Osteoblast (primary cell): ENCODE measurements at places on chromosomes 1 and 21. TPM values are rescaled to one million over a fixed set of nuclear protein-coding genes. Genes with fewer than 3 reads are reported as not detected.

GRCh38 chr1:201946224-201946908, at the start of gene LMOD1:
Gene LMOD1, minus strand, starts transcription at chr1:201946548. Its CDS starts 208 bp downstream, at chr1:201946340.
- peak; percentile 91 for DNase-seq

DNA sequence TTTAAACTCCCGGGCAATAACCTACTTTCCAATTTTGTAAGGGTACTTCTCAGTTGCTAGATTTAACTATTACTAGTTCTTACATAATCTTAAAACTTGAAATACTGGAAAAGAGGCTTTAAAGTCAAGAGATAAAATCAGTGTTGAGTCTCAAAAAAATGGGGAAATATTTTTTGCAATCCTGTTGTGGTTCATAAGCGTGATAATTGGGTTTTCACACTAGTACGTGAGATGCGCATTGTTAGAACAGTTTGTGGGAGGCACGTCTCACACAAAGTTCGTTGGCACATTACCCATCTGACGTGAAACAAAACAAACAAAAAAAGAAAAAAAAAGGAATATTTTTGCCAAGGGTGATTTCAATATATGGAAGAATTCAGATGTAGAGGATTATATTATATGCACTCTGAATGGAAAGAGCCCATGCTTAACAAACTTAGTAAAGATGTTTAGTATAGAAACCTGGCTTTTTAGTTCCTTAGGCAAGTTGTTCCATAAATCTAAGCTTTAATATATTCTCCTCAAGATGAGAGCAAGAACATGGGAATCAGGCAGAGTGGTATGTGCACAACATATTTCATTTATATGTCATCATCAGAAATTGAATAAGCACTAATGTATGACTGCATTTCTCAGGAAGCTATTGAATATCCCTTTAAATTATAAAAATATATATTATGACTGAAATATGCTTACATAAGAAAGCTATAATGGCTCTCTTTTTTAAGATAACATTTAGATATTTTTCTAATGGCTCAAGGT, 73.9 kb upstream of the TNFSF4 start:
- DNase-seq: no peak

- no peak for DNase-seq
These were observed 16.9 kb downstream of the PTPRF start for GRCh38 chr1:43547538-43548072.

DNA sequence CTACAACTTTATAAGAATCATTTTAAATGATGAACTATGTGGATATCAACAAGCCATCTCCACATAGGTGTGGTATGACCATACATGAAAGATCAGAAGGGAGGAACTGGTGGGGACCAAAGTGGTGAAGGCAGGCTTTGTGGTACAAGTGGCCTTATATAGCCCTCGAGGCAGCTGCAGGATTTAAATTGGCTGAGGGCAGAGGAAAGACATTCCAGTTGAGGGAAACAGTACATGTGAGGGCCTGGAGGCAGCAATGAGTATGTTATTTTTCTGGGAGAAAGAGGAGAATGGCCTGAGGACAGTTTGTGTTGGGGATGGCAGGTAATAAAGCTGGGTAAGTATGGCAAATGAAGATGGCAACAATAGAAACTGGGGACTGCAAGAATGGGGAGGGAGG, 17.1 kb downstream of the OSCP1 start:
- DNase-seq: no peak

GRCh38 chr1:54971317-54971791, 9.1 kb upstream of the TMEM61 start:
- peak; percentile 58 for DNase-seq

Gene GUCA2A
- total RNA-seq: not detected in 2 replicates

Gene DTL
- total RNA-seq: 2.9 and 3.2 TPM in 2 replicates

Gene DMBX1
- not detected in 2 replicates for total RNA-seq
